ENCODE measurements at places on chromosomes 3 and 15.
A peak's percentile ranks its signal among the peaks of the same experiment; 100 is the strongest.

- DNase-seq: no peak
Measured at GRCh38 chr3:41580274-41580959, 381.1 kb downstream of the CTNNB1 start.

- no peak for DNase-seq
Measured at GRCh38 chr3:154782151-154782550, 298.0 kb upstream of the MME start.

DNA sequence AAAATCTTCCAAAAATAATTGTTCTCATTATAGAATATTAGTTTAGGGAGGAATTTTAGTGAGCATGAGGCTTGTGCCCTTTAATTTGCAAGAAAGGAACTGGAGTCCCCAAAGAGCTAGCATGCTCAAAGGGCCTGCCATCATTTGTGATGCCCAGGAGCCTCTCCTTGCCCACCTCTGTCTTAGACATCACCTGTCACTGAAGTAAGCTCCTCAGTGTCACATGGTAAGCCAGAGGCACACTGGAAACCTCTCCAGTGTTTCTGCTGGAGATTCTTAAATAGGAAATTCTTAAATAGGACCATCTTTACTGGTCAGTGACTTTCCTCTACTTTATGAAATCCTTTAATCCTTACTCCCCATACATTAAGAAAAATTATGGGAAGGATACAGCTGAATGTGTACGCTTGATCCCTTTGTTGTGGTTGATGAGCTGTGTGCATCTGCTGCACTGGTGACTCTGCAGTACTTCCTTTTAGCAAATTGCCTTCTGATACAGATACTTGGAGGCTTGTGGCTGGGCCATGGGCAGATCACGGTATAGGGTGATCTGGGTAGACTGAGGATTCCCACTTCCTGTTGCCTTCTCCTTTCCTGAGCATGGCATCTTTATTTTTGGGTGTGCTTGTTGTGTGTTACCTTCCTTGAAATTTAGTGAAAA lies 197.4 kb downstream of the KLHL25 start:
- DNase-seq: no peak

GRCh38 chr3:170644711-170645110 lies 58.8 kb upstream of the SLC7A14 start:
- DNase-seq: no peak

DNA sequence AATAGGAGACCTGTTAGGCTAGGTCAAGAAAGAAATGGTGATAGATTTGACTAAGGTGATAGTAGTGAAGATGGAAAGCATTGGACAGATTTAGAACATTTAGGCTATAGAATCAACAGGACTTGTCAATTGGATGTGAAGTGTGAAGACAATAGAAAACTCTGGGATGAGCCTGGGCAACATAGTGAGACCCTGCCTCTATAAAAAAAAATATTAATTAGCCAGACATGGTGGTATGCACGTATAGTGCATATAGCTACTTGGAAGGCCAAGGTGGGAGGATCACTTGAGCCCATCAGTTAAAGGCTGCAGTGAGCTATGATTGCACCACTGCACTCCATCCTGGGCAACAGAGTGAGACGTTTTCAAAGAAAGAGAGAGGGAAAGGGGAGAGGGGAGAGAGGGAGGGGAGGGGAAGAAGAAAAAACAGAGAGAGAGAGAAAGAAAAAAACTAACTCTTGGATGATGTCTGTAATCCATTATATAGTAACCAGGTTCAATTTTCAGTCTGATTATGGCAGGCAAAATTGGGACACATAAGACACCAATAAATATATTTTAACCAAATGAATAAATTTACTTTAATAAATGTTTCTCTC lies 9.6 kb downstream of the SENP8 start:
- no peak for DNase-seq

GRCh38 chr3:119937229-119937628 lies 155.3 kb downstream of the NR1I2 start:
- no peak for DNase-seq

GRCh38 chr15:69812861-69813261 lies 284.9 kb downstream of the TLE3 start:
- DNase-seq: no peak

- DNase-seq: no peak
Measured at GRCh38 chr15:64636556-64636955, 138.8 kb downstream of the RBPMS2 start.

DNA sequence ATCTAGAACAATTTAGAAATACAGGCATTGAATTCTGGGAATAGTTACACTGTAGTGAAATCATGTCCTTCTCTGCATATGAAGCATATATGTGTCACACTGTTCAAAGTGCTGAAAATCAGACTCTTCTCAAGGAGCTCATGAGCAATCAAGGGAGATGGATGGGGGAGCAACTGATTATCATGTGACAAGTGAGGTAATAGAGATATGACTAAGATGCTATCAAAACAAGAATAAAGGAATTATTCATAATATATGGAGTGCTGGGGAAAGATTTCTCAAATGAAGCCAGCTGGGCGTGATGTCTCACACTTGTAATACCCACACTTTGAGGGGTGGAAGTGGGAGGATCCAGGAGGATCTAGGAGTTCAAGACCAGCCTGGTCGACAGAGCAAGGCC lies 74.9 kb upstream of the CHRNB4 start:
- DNase-seq: no peak

DNA sequence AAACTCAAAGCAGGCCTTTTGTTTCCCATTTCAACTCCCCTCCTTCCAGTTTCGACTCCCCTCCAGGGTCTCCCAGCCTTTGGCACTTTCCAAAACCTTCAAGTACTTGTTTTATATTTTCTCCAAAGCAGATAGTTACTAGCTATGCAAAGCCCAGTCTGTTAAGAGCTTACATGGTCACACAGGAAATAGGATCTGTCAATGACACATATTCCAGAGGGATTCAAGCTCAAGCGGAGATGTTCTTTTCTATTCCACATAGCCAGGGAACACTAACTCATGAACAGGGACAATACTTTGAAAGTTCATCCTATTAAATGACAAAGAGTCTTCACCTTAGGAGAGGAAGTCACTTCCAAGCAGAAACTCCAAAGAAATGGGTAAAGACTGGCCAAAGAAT lies 18.6 kb downstream of the SUCLG2 start:
- DNase-seq: no peak

DNA sequence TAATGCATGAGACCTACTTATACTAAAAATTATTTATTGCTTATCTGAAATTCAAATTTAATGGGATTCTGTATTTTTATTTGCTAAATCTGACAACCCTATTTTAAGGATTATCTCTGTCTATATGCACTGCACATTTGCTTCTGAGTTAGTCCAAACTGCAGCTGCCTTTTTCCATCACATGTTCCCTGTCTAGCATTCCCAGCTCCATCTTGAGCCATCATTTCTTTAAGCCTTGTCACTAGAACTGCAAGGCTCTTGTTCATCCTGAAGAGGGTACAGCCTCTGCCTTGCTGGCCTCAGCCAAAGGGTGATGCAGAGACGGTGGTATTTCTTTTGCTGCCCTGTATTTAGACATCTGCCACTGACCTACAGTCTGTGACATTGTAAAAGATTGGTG lies 125.8 kb upstream of the STT3B start:
- DNase-seq: no peak

- DNase-seq: no peak
Measured at GRCh38 chr3:31170932-31171670, 276.6 kb upstream of the GADL1 start.

DNA sequence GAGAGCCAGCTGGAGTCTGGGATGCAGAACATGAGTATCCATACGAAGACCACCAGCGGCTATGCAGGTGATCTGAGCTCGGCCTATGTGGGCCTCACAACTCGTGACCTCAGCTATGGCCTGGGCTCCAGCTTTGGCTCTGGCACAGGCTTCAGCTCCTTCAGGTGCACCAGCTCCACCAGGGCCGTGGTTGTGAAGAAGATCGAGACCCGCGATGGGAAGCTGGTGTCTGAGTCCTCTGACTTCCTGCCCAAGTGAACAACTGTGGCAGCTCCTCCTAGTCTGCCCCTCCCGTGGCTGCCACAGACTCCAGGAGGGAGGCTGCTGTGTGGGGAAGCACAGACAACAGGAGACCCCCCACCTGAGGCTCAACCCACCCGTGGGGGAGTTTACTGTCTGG lies 3.6 kb upstream of the KPNA4 start:
- no peak for DNase-seq

DNA sequence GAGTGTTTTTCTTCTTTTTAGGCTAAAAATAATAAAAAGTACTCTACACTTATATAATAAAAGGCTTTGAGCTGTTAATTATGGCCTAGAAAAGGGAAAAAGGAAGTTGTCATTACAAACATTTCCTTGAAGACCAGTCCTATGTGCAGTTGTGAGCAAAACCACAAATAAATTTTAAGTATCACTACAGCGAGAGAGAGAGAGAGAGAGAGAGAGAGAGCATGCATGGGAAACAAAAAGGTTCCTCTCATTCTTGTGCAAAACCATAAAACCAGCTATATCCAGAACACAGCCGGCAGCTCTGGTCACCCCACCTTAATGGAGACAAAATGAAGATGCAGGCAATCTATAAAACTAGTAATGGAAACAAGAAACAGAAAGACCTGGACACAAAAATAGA lies 33.6 kb downstream of the HEG1 start:
- DNase-seq: no peak

DNA sequence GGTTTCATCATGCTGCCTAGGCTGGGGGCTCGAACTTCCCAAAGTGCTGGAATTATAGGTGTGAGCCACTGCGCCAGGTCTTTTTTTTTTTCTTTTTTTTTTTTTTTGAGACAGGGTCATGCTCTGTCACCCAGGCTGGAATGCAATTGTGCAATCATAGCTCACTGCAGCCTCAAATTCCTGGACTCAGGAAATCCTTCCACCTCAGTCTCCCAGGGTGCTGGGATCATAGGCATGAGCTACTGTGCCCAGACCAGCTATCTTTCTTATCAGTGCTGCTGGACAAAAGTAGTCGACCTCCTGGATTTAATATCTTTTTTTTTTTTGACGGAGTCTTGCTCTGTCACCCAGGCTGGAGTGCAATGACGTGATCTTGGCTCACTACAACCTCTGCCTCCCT lies 60.8 kb downstream of the TFDP2 start:
- no peak for DNase-seq

DNA sequence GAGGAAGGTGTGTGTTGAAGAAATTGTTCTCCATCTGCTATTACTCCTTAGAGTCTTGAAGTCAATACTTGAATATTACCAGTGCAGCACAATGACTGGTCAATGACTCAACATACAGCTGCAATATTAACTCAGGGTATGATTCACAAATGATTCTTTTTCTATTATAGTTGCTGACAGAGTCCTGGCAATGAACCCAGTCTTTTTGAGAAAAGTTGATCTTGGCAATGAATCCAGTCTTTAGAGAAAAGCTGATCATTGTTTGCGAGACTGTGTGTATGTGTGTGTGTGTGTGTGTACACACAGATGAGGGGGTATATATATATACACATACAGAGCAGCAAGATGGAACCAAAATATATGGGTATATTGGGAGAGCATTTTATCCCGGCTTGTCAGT lies 315.1 kb downstream of the ZNF385D start:
- no peak for DNase-seq

DNA sequence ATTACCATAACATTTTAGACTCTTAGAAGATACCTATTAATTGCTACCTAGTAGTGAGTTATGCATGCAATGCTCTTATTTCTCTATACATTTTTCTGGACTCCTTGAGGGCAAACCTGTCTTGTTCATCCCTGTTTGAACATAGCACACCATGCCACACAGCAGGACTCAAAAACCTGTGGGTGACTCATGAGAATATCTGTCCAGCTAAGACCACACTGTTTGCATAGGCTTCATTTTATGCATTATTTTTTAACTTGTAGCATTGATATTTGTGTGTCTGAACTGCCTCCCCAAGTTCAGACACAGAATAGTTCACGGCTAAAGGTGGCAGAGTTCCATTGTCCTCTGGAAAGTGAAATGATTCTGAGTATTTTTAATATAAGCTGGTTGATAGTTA lies 1.8 kb downstream of the LMCD1 start:
- no peak for DNase-seq

- no peak for DNase-seq
Measured at GRCh38 chr15:58398071-58398470, 33.7 kb upstream of the LIPC start.

DNA sequence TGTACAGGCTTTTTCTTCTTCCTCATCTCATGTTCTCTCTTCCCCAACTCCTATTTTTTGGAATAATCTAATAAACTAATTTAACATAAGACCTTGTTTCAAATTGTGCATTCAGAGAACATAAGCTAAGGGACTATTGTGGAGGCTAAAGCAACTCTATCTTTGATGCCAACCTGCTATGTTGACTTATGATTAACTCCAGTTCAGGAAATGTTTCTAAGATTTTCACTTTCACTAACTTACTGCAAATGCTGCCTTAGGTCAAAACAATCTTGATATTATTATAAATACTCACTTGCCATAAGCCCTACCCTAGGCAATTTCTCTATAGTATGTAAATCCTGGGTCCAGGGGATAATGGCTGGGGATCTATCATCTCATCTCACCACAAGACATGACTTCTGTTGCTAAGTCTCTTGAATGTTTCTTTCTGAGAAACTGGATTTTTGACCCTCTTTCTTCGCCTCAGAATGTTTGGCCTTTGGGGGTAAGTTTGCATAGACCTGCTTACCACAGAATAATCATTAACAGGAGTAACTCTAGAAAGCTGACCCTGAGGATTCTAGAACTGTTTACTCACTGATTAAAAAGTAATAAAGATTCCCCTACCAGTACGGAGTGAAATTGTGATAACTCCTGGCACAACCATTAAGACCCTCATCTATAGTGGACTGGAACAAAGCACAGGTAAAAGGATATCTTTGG lies 768.1 kb downstream of the GBE1 start:
- DNase-seq: no peak

- DNase-seq: no peak
Measured at GRCh38 chr15:82129761-82130160, 83.9 kb upstream of the MEX3B start.

- DNase-seq: no peak
Measured at GRCh38 chr15:31214158-31214863, 112.3 kb upstream of the KLF13 start.

- no peak for DNase-seq
Measured at GRCh38 chr3:159657176-159657575, 331.5 kb upstream of the IL12A start.

DNA sequence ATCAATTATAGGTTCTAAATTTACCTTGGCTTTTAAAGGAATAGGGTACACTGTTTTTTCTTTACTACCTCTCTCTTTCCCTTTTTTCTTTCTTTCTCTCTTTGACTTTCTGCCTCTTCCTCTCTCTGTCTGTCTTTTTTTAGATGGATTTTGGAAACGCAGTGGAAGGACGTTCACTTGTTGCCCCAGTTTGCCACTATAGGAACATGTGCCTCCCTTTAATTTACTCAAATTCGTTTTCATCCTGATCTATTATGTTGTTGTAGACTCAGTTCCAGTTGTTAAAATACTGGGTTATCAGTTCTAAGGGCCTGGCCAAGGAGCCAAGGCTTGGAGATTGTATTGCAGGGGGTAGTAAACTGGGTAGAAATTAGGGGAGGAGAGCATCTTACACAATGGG lies 1.1 kb upstream of the SPINK8 start:
- no peak for DNase-seq

DNA sequence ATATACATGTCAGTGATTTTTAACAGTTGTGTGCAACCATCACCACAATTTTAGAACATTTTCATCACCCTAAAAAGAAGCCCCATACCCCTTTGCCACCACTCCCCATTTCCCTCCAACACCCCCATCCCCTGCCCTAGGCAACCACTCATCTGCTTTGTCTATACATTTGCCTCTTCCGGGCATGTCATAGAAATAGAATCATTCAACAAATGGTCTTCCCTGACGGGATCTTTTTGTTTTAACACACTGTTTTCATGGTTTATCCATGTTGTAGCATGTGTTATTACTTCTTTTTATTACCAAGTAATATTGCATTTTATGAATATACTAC lies 4.0 kb downstream of the VILL start:
- no peak for DNase-seq

GRCh38 chr3:138935863-138936740 lies 10.8 kb downstream of the FOXL2 start:
- DNase-seq: peak; percentile 72

All from neuronal stem cell (in vitro differentiated cells).